Uterus (tissue), 4 donors: ENCODE measurements at places on chromosomes 13 and 19. TPM values are rescaled to one million over a fixed set of nuclear protein-coding genes. Genes with fewer than 3 reads are reported as not detected.

PBX4 gene
- 2.8 TPM for total RNA-seq

FREM2 gene
- total RNA-seq: 34.3 TPM

OR7A5 gene
- total RNA-seq: not detected

BRSK1 gene
- 12.0 TPM for total RNA-seq

ZNF723 gene
- total RNA-seq: not detected

MBNL2 gene
- total RNA-seq: 68.5 TPM

UPK1A gene
- not detected for total RNA-seq

DNA sequence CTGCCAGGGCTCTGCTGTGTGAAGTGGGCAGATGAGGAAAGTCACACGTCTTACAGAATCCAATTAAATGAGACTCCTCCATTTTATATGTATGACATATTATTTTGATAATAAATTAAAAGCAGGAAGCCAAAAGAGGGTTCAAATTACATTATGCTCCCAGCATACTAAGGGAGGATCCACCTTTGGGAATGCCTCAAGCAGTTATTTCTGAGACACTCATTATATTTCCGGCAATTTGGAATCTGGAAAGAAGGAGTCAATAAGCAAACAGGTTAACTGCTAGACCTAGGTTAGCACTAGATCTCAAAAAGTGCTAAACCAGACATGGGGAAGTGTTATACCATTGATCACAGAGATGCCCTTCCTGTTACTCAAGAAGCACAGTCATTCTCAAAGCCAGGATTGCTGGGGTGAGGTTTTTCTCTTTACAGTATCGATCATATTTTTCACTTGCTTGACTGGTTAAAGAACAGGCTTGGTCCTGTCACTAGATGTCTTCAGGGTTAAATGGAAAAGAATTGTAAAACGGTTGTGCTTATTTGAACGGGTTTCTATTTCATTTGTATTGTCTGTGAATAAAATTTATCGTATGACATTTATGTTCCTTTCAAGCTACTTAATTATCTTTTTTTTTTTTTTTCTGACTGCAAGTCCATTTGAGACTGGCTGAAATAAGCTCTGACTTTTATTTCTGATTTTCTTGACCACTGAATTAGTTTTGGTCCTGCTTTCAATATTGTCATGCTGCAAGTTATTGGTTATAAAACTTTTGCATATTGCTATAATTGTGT lies 523.2 kb downstream of the KLF12 start:
- no peaks in the 10 kb centered on the region for H3K36me3 ChIP-seq
- no peaks in the 10 kb centered on the region for H3K4me1 ChIP-seq
- no peak overlapping the region for H3K4me3 ChIP-seq
- DNase-seq: no peak
- no peaks in the 10 kb centered on the region for H3K27me3 ChIP-seq

DNA sequence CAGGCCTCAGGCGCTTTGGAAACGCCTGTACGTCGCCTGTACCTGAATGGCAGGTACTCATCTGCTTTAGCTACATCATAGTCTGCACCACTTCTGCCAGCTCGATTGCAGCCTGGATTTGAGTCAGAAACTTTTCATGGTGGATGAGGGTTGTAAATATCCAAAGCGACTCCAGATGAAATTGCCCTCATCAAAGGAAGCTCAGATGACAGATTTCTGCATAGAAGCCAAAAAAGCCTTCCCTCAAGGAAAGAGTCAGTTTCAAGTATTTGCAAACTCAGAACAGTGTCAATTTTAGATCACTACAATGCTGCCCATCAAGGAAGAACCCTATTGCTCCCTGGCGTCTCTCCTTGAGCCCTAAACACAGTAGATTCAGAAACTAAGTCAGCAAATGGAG lies 38.8 kb upstream of the IGFL4 start:
- H3K4me3 ChIP-seq: no peak overlapping the region
- no peaks in the 10 kb centered on the region for H3K36me3 ChIP-seq
- no peak for DNase-seq
- no peaks in the 10 kb centered on the region for H3K27me3 ChIP-seq

DNA sequence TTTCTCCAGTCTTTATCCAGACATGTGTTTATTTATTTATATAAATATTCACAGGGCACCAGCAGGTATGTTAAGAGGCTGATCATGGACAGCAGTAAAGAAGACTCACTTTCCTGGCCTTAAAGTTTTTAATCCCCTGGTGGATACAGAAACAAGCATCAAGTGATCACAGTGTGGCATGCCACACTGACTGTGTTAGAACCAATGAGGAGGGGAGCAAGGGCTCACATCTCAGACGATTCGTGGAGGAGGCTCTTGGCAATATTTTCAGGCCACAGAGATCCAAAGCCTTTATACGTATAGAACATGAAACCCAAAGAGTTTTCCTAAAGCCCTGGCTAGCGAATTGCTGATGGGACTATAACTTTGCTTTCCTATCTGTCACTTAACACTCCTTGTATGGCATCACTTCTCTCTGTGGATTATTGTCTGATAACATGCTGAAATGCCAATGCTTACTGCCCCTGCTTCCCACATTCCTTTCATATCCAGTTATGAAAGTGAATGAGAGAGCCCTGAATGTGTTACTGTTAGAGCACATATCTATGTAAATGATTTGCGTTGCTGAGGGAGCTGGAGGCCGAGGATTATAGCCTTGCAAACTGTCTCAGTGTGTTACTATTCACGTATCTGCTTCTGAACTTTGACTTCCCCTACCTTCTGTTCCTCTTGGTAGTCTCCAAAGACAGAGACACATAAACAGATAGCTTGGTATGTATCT lies 37.6 kb downstream of the POLR1D start:
- H3K4me3 ChIP-seq: no peak overlapping the region
- no peak for DNase-seq
- H3K4me1 ChIP-seq: no peaks in the 10 kb centered on the region
- no peaks in the 10 kb centered on the region for H3K36me3 ChIP-seq
- no peaks in the 10 kb centered on the region for H3K27me3 ChIP-seq
- H3K27ac ChIP-seq: no peak overlapping the region

GRCh38 chr19:7368456-7368855 lies 19.7 kb downstream of the ARHGEF18 start:
- H3K27ac ChIP-seq: peak overlapping the region; percentile 89
- no peaks in the 10 kb centered on the region for H3K27me3 ChIP-seq
- H3K4me3 ChIP-seq: no peak overlapping the region
- DNase-seq: peak; percentile 92
- H3K4me1 ChIP-seq: peaks cover 8% of the 10 kb centered on the region

DNA sequence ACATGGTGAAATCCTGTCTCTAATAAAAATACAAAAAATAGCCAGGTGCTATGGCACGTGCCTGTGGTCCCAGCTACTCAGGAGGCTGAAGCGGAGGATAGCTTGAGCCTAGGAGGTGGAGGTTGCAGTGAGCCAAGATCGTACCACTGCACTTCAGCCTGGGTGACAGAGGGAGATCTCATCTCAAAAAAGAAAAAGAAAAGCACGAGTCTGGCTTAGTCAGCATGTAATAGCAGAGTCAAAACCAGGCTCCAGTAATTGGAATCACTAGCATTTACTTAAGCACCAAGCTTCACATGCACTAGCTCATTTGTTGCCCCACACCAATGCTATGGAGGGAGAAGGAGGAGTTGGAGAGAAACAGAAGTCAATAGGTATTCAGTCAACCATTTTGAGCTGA lies 41.9 kb upstream of the SLC7A9 start:
- DNase-seq: no peak
- H3K27me3 ChIP-seq: no peaks in the 10 kb centered on the region
- no peak overlapping the region for H3K27ac ChIP-seq
- no peak overlapping the region for H3K4me3 ChIP-seq
- H3K4me1 ChIP-seq: no peaks in the 10 kb centered on the region

DNA sequence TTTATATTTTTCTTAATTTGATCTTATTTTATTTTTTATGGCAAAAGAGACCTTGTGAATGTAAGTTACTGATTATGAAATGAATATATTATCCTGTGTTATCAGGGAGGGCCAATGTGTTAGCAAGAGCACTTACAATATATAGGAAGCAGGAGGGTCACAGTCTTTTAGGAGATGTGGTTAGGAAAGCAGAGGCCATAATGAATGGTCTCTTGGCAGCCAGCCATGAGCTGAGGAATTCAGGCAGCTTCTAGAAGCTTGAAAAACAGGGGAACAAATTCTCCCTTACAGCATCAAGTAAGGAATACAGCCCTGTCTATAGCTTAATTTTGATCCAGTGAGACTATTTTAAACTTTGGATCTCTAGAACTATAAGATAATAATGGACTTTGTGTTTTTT lies 2374.6 kb downstream of the PCDH9 start:
- H3K36me3 ChIP-seq: no peaks in the 10 kb centered on the region
- no peak for DNase-seq
- no peak overlapping the region for H3K27ac ChIP-seq
- no peak overlapping the region for H3K4me3 ChIP-seq
- no peaks in the 10 kb centered on the region for H3K27me3 ChIP-seq
- H3K4me1 ChIP-seq: no peaks in the 10 kb centered on the region

GRCh38 chr13:98890186-98890585 lies 87.7 kb downstream of the DOCK9 start:
- H3K4me1 ChIP-seq: no peaks in the 10 kb centered on the region
- H3K36me3 ChIP-seq: no peaks in the 10 kb centered on the region
- peak; percentile 62 for DNase-seq
- no peak overlapping the region for H3K27ac ChIP-seq
- no peak overlapping the region for H3K4me3 ChIP-seq
- no peaks in the 10 kb centered on the region for H3K27me3 ChIP-seq
